ENCODE measurements at places on chromosomes 6 and 20.

DNA sequence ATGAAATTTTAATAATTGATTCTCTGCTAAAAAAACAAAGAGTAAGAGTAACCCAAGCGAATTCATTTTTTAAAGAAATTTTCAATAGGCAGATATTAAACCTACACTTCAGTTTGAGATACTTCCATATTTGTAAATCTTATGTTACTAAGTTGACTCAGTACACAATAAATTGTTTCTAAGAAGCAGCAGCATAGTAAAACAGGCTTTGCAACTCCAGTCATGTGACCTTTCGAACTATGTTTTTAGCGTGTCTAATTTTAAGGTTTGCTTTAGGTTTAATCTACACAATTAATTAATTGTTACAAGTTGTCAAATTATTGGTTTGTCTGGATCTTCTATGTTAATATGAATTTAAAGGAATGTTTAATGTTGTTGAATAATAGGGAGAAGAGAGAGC lies 708.9 kb upstream of the CITED2 start:
- no peak for DNase-seq

DNA sequence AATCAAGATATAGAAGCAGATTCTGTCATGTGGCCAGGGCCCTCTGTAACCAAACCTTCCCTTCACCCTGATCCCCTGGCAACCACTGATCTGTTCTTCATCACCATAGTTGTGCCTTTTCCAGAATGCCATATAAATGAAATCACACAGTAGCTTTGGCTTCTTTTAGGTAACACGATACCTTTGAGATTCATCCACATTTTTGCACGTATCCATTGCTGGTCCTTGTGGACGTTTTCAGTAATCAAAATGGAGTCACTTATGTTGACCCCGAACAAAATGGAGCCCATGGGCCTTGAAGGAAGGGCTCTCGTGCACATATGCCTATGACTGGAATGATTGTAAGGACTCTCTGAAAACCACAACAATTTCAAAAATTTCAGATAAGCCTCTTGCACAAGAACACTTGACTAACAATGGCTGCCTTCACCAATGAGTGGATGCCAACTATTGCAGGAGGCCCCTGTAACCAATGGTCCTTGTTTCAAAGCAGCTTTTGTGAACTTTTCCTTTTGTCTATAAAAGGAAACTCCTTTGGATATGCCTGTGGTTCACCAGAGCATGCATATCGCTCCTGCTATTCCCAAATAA lies 84.3 kb upstream of the RALY start:
- DNase-seq = no peak

DNA sequence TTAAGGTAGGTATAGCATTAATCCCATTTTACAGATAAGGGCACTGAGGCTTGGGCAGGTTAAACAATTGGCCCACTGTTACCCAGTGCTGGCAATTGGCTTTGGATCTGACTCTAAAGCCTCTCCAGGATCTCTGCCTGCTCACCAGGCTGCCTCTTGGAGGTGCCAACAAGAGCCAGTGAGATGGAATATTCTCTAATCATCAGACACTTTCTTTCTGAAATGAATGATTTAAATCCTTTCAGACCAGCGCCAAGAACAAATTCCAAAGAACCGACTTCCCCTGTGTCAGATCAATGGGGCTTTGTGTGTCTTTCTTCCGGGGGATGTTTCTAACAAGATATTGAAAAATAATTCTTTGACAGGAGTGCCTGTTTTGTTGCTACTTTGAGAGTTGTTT lies 23.6 kb downstream of the CYP39A1 start:
- DNase-seq = no peak

DNA sequence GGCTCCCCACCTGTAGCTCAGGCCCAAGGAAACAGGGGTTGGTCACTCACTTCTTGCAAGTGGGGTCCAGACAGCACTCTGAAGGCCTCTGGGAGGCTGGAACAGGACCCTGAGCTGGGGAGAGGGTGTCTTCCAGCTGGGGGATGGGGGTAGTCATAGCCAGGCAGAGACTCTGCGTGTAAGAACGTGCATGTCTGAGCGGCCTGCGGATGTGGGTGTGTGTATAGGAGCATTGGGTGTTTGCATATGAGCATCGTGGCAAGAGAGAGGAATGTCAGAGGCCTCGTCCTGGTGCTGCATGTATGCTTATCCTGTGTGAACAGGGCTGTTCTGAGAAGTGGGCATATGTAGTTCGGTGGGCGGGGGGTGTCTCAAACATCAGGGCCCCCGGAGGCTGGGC lies 12.1 kb downstream of the BPIFB3 start:
- DNase-seq = no peak

- DNase-seq = no peak
These were observed 598.6 kb downstream of the TBC1D32 start for GRCh38 chr6:120735641-120736040.

- DNase-seq = no peak
These were observed 2.5 kb upstream of the FKBP5 start for GRCh38 chr6:35691027-35691824.

Data from NCI-H1417 treated with DMSO at 0.1 percent for 48 hours (cell line).